CD4-positive, alpha-beta T cell treated with Interleukin-17A for 1 hour (primary cell): ENCODE measurements at places on chromosomes 1 and 21.

GRCh38 chr1:12065872-12066271, 2.8 kb downstream of the TNFRSF8 start:
- peak; percentile 30 for DNase-seq

DNA sequence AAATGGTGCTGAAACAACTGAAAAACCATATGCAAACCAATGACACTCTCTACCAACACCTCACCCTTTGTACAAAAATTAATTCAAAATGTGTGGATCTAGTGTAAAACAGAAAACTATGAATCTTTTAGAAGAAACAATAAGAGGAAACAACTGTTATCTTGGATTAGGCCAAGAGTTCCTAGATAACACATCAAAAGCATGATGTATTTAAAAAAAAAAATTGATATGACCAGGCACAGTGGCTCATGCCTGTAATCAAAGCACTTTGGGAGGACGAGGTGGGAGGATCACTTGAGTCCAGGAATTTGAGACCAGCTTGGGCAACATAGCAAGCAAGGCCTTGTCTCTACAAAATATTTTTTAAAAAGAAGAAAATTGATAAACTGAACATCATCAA, 79.0 kb downstream of the EIF4G3 start:
- DNase-seq: no peak

DNA sequence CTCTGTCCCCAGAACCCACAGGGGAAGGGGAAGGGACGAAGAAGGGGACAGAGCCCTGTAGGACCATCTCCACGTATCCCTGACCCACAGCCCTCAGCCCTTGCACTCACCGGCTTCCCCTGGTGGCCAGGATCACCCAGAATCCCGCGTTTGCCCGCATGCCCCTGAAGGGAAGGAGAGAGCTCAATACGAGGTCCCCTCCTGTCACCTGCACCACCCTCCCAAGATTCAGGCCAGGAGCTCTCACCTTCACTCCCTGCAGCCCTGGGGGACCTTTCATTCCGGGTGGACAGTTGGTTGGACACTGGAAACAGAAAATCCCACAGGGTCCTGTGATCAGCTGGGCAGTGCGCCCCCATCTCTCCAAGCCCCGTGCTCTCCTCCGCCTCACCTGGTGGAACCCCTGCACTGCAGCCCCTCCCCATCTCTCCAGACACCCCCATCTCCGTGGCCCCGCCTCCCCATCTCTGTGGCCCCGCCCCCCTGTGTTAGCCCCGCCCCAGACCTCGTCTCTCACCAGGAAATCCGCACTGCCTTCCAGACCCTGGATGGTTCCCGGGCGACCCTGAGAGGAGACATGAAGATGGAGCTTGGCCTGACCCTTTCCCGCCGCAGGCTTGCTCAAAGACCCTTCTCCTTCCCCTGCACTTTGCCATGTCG, 6.0 kb downstream of the COL9A2 start:
- no peak for DNase-seq

GRCh38 chr1:5910276-5910620, 82.0 kb downstream of the NPHP4 start:
- DNase-seq: no peak

GRCh38 chr1:226195144-226195543, 8.6 kb upstream of the ACBD3 start:
- DNase-seq: no peak

DNA sequence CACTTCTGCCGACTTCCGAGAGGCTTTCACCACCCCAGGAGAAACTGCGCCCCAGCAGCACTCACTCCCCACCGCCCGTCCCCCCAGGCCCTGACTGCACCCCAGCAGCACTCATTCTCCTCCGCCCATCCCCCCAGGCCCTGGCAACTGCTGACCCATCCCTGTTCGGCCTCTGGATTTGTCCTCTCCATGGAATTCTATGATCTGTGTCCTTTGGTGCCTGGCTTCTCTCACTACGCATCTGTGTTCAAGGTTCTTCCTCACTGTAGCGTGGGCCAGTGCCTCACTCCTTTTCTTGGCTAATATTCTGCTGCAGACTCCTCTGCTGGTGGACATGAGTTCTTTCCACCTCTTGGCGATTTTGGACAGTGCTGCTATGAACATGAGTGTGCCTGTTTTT, 121.8 kb upstream of the ARHGEF16 start:
- DNase-seq: no peak

DNA sequence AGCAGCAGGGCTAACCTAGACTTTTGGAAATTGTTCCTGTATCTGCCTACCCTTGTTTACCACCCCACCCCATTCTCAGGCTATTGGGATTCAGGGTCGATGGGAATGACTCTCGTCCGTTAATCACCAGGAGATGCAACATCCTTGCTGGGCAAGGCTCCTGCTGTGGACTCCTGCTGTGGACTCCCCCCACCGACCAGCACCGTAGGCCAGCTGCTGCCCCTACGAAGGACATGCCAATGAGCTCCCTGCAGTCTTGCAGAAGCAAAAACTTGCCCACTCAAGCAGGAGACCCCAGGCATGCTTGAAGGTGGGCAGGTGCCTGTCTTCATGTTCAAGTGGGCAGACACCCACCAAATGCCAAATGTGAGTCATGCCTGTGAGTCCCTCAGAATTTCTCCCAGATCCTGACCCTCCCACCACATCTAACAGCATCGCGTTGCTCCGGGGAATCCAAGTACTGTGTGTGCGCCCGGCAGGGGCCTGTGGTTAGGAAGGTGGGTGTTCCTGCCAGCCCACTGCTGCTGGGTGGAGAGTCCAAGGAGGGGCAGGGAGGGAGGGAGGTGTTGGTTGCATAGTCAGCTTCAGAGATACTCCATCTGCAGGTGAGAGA, 41.7 kb upstream of the SOX13 start:
- no peak for DNase-seq

DNA sequence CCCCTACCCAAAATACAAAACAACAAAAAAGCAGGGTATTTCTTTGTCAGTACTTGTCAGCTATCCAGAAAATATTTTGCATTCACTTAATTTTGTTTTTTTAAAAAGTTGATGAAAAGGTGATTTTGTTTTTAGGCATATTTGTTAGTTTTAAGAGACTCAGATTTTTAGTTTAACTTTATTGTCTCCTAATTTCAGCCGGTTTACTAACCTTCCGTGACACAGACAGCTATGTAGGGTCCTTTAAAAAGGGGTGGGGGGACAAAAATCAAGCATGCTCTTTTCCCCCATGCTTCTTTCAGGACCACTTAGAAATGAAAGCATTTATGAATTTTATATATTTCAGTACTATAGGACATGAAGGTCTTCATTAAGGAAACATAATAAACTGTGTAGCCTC, 1.6 kb downstream of the PBX1 start:
- DNase-seq: no peak

GRCh38 chr1:24149866-24150233, 6.9 kb upstream of the IL22RA1 start:
- DNase-seq: no peak

GRCh38 chr1:160082487-160082886, 1.1 kb downstream of the KCNJ9 start:
- DNase-seq: no peak

- no peak for DNase-seq
Observed at GRCh38 chr1:116359060-116359830, 13.8 kb upstream of the ATP1A1 start.

DNA sequence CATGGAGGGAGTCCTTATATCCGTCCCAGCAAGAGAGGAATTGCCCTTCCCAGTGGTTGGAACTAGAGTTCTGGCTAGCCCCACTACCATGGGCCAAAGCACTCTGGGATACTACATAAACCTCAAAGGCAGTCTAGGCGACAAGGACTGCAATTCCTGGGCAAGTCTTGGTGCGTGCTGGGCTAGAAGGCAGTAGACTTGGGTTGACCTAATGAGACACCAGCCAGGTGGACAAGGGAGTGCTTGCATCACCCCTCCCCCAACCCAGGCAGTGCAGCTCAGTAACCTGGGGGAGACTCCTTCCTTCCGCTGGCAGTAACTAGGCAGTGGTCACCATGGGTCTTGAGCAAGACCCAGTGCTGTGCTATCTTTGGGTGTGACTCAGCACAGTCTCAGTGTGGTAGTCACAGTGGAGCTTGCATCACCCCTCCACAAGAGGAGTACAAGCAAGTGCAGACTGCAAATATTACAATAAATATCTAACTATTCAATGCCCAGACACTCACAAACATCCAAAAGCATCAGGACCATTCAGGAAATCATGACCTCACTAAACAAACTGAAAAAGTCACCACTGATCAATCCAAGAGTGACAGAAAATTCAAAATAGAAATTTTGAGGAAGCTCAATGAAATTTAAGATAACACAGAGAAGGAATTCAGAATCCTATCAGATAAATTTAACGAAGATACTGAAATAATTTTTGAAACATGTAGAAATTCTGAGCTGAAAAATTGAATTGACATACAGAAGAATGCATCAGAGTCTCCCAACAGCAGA, 84.7 kb upstream of the LYPLAL1 start:
- DNase-seq: peak; percentile 19

- DNase-seq: no peak
Observed at GRCh38 chr1:33563699-33564098, 91.3 kb downstream of the ZSCAN20 start.

GRCh38 chr1:180177931-180178330, 23.3 kb downstream of the QSOX1 start:
- no peak for DNase-seq

DNA sequence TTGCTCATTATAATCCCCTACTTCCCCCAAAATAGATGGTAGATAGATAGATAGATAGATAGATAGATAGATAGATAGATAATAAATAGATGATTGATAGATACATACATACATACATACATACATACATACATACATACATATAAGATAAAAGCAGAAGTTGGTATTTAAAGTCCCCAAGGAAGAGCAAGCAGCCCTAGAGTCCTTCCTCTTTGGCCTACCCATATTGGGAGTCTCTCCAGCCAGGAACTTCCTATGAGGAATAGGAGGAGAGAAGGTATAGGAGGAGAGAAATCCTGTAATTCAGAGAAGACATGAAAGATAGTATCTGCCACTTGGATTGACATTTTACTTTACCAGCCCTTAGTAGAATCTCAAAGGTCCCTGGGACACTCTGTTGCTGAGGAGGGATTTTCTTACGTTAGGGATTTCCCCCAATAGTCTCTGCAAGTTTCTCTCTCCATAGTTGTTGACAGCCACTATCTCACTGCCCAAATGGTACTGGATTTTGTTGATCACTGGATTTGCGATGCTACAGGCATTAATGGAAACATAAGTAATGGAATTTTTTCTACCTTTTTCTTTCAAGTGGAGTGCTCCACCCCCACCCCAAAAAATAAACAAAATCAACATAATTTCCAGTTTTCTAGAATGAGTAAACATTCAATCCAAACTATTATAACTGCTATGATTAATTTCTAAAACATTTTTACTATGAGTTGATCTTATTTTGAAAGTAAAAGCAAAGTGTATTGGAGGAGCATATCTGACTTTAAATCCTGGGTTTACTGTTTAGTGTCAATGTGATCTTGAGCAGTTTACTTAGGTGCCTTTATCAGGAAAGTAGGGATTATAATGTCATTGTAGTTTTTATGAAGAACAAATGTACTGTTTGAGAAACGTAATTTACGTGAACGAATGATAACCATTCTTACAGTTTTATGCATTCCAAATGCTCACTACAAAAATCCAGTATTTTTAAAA, 93.2 kb upstream of the TNFSF4 start:
- no peak for DNase-seq

GRCh38 chr1:88509379-88509778, 174.7 kb upstream of the PKN2 start:
- DNase-seq: no peak

- no peak for DNase-seq
Observed at GRCh38 chr21:40176724-40177123, 309.5 kb downstream of the PCP4 start.

DNA sequence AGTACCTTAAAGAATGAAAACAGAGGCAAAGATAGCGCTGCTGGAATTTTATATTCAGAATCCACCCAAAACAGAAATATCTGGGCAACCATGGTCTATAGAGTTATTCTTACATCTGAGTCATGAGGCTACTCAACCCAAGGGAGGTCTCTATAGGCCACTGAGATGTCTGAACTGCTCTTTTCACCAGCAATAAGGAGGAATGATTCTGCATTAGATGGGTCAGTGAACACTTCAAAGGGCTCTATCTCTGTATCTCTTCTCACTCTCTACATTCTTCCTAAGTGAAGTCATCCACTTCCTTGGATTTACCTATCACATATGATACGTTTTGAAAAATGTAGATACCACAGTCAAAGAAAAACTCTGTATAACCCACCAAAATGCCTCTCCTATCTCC, 90.2 kb upstream of the NGF start:
- no peak for DNase-seq

- no peak for DNase-seq
Observed at GRCh38 chr1:243247901-243248300, 7.2 kb downstream of the CEP170 start.

GRCh38 chr1:107821340-107821739, 143.6 kb downstream of the VAV3 start:
- DNase-seq: no peak

DNA sequence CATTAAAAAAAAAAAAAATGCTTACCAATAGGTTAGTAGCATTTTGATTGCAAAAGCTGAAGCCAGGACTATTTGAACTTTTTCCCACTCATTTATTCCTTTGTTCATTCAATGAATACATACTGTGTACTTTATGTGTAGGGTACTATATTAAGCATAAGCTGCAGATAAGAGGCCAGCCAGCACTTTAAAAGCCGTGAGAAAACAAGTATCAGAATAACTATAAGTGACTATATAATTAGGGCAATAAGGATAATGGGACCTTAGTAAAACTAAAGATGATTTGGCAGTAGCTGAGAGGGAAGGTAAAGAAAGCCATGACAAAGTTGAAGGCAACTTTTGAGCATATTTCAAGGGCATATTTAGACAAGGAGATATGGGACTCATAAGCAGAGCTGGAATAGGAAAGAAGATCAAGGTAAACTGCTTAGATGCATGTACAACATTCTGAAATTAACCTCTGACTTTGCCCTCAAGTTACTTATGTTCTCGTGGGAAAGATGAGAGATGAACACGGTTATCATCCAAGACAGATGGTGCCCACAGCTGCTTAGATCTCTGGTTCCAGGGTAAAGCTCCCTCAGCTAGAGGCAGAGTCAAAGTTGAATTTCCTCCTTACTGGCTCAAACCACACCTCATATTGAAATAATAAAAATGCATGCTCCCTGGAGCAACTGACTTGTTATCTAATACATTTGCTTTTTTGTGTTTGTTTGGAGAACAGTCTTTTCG, 44.0 kb upstream of the FMO2 start:
- DNase-seq: no peak

- DNase-seq: peak; percentile 87
Observed at GRCh38 chr1:27044613-27045151, 32.0 kb upstream of the TENT5B start.
